ENCODE measurements at places on chromosomes 4 and X. TPM values are rescaled to one million over a fixed set of nuclear protein-coding genes. Genes with fewer than 3 reads are reported as not detected.

- DNase-seq: no peak
These were observed 108.8 kb downstream of the MAGEC2 start for GRCh38 chrX:142096253-142096652.

- no peak for DNase-seq
These were observed 66.8 kb downstream of the TSC22D3 start for GRCh38 chrX:107708762-107709161.

Gene MAGEB4
- total RNA-seq: not detected

Gene MAGIX
- total RNA-seq: 4.6 TPM

DNA sequence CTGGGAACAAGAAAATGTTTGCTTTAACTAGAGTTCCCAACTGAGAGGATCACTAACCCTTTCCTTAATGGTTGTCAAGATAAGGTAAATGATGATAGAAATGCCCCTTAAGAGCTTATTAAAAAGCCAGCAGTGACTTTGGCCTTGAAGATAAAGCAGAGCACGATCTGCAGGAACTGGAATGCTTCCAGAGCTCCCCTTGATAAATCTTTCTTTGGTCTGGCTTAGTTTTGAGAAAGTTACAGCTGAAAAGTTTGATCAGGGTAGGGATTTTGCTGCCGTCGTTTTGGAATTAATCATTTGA lies 64.0 kb downstream of the PTTG2 start:
- no peak for DNase-seq

Gene NDP
- not detected for total RNA-seq

- no peak for DNase-seq
These were observed 288.0 kb upstream of the PPP1R2C start for GRCh38 chrX:43065978-43066377.

- no peak for DNase-seq
These were observed 5.8 kb downstream of the MAEA start for GRCh38 chr4:1295405-1296055.

Gene ATG4A
- total RNA-seq: 12.4 TPM
